ENCODE measurements at places on chromosomes 7 and 10.

DNA sequence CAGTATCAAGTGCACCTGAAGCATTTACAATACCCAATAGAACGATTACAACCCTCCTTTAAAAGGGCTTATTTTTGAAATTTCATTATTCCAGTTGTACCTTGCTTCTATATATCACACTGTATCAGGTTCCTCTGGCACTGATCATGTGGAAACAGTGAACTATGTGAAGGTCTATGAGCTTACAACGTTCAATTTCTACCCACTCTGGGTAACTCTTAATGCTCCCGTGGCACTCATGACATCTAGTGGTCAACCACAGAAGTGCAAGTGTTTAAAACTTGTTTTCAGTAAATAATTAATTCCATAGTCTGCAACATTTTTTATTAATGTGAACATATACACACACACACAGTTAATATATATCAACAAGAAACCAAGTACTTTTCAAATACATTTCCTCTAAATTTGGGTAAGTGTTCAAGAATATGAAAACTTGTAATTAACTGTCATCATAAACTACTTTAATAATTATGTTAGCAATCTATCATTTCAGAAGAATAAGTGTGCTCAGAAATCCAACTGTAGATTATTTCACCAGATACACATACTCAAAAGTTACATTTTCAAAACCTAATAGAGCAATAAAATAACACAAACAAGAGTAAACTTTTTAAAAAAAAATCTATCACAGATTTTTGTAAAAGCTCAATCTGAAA, 61.0 kb downstream of the MPP7 start:
- no peak for DNase-seq

DNA sequence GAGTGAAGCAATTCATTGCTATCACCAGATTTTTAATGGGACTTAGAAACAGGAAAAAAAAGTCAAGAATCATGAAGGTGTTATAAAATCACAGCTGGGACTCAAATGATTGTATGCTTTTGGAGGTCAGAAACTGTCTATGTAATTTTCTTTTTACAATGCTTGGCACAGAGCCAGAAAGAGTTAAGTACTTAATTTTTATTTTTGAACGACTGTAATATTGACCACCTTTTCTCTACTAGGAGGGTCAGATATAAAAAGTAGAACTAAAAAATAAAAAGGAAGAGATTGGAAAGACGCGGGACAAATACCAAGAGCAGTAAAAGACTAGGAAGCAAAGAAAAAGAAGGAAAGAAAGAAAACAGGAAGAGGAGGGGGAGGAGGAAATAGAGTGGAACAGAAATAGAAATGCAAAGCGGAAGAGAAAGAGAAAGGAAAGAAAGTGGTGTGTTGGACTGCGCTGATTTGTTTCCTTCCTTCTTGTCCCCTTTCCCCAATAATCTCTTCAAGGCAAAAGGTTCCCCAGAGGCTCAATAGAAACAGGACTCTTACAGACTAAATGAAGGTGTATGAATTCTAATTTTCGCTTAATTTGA, 23.2 kb upstream of the C1GALT1 start:
- DNase-seq: no peak

GRCh38 chr7:126362746-126363145, 890.0 kb downstream of the GRM8 start:
- DNase-seq: no peak

DNA sequence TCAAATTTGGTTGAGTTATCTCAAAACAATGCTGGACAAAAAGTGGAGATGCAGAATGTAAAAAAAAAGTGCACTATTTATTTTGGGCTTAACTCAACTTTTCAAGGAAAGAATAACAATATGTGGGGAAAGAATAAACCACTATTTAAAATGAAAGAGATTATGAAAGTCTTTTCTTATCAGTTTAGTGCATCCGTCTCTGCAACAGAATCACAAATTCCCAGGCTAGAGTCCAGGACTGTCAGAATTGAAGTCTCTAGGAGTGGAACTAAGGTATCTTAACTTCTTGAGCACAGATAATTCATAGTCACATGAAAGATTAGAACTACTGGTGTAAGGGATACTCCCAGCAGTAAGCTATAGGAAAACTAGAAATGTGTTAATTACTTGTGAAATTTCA, 1200.3 kb upstream of the LRRN3 start:
- no peak for DNase-seq
